ENCODE measurements at places on chromosomes 12 and 14.

DNA sequence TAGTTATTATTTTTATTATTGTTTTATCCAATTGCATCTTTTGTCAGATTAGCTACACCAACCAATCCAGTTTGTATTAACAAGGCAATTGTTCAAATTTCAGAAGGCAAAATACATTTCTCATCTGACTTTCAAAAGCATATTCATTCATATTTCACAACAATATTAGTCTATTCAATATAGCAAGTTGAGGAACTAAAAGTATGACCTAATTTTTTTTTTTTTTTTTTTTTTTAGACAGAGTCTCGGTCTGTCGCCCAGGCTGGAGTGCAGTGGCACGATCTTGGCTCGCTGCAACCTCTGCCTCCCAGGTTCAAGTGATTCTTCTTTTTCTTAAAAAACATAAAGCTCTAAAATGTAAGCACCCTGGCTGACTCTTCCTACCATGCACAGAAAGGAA lies 17.3 kb downstream of the COX14 start:
- no peak for ATAC-seq

- ATAC-seq = no peak
Observed at GRCh38 chr12:112694065-112694464, 97.5 kb upstream of the RPH3A start.

DNA sequence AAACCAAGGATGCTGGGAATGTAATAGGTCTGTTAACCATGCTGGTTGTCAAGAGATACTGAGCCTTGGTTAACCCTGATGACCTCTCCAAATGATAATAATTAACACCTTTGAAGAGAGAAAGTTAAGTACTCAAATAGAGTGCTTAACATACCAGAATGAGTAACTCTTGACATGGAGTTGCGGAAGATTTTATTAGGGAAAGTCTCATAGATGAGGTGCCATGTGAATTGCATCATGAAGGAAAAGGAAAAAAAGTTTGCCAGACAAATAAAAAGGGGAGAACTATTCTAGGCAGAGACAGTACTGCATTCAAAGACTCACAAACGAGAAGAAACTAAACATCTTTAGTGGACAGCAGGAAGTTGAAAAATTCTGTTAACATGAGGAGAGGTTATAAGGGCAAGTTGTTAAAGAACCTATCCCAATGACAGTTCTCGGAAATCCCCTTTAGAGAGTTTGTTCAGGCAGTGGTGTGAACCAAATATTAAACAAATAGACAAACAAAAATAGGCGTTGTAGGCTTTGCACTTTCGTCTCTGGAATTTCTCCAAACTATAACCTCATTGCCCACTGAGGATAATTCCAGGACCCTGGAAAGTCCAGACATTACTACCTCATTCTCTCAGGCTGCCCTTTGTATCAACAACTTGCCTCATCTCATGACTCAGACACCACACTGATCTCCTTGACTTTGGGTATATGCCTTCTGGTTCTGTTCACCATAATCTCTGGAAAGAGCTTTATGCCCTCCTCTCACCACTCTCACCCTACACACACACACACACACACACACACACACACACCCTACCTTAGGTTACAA lies 435.0 kb downstream of the GXYLT1 start:
- ATAC-seq = no peak

GRCh38 chr12:109304485-109304884 lies 4.6 kb downstream of the FOXN4 start:
- ATAC-seq = no peak

GRCh38 chr12:80811957-80812708 lies 95.4 kb downstream of the MYF5 start:
- ATAC-seq = no peak

DNA sequence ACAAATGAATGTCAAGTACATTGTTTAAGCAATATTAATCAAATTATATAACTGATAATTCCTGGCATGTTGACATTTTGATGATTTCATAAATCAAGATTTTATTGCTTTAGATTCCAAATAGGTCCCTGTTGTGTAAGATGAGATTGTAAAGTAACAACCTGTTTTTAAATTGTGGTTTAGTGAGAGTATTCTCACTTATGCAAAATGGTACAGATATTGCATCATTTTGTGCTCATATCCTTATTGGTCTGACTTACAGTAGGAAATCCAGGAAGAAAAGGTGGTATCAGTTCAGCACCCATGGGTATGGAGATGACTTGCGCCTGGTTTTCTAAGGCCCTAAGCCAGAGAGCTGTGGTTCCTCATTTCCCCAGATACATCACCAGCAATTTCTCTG lies 165.5 kb downstream of the KIF21A start:
- ATAC-seq = no peak

- ATAC-seq = no peak
Observed at GRCh38 chr12:65420941-65421340, 142.5 kb downstream of the MSRB3 start.

DNA sequence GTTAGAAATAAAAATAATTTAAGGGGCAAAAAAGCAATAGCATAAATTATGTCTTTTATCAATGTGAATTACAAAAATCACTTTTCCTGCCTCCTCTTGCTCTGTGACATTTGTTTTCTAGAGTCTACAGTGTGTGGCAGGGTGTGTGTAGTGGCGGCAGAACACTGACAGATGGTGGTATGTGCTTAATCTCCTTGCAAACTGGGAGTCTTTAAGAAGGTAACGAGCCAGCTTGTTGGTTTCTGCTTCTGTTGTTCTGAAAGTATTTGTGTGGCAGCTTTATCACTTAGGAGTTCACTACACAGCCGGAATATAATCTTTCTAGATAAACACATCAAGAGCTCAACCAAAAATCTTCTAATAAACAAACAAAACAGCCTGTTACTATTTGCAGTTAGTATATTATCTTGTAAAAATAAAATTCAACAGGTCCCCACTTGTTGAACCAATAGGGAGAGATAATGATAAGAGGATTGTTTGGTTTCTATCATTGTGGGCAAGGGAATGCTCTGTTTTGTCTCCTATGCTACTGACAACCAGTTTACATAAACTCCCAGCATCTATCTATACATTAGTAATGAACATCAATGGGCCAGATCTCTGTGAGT lies 13.0 kb downstream of the CDKL1 start:
- no peak for ATAC-seq

GRCh38 chr14:94113073-94113472 lies 2.5 kb downstream of the IFI27 start:
- ATAC-seq = no peak

- ATAC-seq = 0 out of 3 replicates have a peak, but pooled peaks have one; percentile 22
Observed at GRCh38 chr14:58401587-58401986, 5.9 kb downstream of the TOMM20L start.

GRCh38 chr12:88188180-88188579 lies 46.1 kb downstream of the TMTC3 start:
- no peak for ATAC-seq

GRCh38 chr12:52945389-52946232 lies 3.3 kb upstream of the KRT18 start:
- peak; percentile 58 for ATAC-seq

- ATAC-seq = no peak
Observed at GRCh38 chr14:40119321-40119720, 687.1 kb upstream of the FBXO33 start.

DNA sequence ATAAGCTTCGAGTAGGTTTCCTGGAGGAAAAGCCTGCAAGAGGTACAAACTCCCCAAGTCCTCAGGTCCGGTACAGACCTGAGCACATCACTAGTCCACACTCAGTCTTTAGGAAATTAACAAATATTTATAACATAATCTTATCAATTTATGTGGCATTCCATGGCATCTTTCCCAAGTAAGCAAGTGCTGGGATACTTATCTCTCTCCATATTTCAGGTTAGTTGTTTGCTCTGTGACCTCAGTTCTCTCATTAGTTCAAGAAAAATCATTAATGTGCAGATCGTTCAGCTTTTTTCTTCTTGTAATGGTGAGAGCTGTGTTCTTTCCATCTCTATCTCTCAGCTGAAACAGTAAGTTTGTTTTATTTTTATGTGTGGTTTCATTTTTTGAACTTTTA lies 34.7 kb downstream of the SPATA7 start:
- ATAC-seq = no peak

DNA sequence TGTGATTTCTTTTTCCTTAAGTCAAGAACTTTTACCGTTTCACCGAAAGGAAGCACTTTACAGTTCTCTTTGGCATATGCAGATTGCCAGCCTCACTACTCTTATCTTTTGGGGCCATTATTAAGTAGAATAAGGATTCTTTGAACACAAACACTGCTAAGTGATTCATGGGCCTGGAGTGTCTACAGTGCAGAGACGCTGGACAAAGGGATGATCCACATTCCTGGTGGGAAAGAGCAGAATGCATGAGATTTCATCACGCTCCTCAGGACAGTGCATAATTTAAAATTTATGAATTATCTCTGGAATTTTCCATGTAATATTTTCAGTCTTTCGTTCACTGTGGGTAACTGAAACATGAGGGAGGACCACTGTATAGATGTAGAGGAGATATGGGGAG lies 90.2 kb downstream of the TTLL5 start:
- peak; percentile 74 for ATAC-seq

- no peak for ATAC-seq
Observed at GRCh38 chr14:105356927-105357326, 41.4 kb upstream of the TEX22 start.

GRCh38 chr12:107912421-107913004 lies 138.0 kb downstream of the ASCL4 start:
- ATAC-seq = peak; percentile 74

DNA sequence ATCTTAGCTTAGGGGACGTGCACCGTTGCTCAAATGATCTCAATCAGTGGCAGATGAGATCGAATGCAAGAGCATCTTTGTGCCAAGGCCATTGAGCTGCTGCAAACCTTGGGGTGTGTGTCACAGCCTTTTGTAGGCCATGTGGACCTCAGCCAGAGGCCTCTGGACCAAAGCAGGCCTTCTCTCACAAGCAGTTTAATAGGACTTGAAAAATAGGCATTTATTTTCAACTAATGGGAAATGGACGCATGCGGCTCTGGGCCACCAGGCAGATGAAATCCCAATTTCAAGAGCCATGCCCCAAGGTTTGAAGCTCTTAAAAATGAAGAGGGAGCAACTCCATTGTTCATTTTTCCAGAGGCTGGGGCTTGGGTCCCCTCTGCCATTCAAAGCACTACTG lies 87.3 kb downstream of the TTC7B start:
- ATAC-seq = no peak

- ATAC-seq = no peak
Observed at GRCh38 chr14:102873546-102874061, 48.9 kb upstream of the AMN start.

DNA sequence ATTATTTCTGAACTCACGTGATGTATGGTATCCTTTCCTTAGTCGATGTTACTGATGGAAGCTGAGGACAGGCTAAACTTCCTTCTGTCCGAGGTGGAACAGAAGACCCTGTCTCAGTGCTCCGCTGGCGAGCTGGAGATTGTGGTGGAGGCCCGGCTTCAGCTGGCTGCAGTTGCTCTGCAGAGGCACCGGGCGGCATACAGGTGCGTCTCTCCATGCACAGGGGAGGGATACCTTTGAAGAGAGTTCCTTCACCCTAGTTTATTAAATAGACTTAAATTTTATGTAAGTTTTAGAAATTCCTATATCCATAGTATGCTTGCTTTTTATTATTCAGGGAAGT lies 186.7 kb upstream of the NEDD1 start:
- peak; percentile 73 for ATAC-seq

All from SK-N-SH treated with all-trans-retinoic acid at 6 μM for 48 hours (cell line).